Activated T-cell treated with anti-CD3 and anti-CD28 coated beads, Interleukin-2, amount 50 U/mL, for 4 hours (primary cell): ENCODE measurements at places on chromosomes 4 and X.

- no peak for DNase-seq
Measured at GRCh38 chrX:48942895-48943294, 14.5 kb downstream of the OTUD5 start.

DNA sequence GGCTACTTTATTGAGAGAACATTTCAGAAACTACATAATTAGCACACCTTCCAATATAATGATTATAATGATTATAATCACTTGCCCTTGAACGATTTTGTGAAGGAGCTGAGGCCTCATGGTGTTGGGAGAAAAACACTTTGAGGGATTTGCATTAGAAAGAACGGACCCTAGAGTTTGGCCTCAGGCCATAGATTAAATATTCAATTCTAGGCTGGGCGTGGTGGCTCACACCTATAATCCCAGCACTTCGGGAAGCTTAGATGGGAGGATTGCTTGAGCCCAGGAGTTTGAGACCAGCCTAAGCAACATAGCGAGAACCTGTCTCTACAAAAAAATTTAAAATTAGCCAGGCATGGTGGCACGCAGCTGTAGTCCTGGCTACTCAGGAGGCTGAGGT, 12.9 kb upstream of the PRKG2 start:
- DNase-seq: no peak

DNA sequence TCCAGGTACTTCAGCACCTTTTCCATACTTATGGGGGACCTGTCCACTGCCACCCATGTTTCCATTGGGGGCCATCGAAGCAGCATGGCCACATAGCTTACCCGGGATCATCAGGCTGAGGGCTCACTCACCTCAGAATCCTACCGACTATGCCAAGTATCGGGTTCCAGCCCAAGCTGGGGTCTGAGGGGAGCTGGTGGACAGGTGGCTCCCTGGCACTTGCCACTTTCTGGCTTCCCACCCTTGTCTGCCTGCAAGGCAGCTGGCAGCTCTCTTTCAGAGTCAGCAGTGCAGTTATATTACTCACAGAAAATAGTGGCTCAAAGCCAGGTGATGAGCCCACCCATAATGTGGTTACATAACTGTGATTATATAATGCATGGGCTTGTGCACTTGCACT, 1153.8 kb downstream of the STIM2 start:
- no peak for DNase-seq

DNA sequence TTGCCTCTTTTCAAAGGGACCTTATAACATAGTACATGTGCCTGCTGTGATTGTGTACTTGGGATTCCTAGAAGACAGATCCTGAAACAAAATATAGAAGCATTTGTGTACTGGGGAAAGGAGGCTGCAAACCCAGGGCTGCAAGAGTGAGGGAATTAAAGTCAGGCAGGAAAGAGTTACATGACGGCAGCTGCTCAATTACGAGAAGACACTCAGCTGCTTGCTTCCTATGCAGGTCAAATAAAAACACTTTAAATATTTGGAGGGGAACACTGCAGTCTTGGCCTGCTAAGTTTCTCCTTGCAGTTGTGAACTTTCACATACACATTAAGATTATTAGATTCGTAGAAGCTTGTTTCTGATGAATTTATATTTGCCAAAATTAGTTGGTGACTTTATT, 191.9 kb upstream of the CXCL13 start:
- no peak for DNase-seq

GRCh38 chrX:112786076-112786475, 54.6 kb downstream of the AMOT start:
- no peak for DNase-seq

GRCh38 chr4:16524911-16525554, 298.8 kb upstream of the TAPT1 start:
- no peak for DNase-seq

DNA sequence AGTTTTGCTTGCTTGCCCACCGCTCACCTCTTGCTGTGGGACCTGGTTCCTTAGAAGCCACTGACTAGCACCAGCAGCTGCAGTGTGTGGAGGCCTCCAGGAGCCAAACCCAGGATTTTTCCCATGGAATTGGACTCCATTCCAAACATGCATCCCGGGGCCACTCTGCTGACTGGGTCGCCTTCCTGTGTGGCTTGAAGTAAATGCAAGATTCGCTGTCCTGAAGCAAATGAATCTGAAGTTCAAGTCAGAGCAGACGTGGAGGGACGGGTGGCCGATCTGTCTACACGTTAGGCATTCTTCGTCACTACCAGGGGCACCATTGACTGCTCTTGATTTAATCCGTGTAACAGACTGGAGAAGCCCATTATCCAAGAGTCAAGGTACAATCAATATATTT, 109.0 kb downstream of the SHOX start:
- no peak for DNase-seq

- DNase-seq: peak; percentile 40
Measured at GRCh38 chrX:155048977-155049619, 21.8 kb downstream of the CMC4 start.

DNA sequence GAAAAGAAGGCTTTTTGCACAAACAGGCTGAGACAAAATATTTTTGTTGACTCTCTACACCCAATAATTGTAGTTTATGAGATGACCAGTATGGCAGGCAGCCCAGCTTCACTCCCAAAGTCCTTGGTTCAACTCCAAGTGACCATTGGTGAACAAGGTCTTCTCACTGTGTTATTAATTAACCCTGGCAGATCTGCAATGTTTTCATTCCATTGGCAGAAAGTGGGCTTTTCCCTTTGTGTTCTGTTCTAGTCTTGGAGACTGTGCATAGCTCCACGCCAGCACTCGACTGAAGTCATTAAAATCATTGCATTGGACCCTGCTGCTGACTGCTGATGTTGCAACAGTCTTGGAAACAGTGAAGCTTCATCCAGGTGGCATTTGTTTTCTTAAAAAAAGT, 277.3 kb upstream of the HAND2 start:
- DNase-seq: no peak

DNA sequence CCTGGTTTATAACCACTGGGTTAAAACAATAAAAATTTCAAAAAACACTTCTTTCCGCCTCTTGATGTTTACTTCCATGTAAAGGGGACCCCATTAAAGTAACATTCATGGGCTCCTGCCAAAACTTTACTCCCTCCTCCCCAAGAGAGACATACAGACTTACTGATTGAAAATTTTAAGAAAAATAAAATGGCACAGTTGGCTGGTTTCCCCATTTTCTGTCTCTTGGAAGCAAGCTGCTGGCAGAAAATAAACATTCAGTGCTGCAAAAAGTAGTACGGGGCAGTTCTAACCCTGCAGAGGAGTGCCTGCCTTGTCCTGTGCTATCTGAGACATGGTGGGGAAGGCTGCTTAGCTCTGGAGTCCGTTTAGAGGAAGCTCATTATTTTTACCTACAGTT, 187.3 kb upstream of the INTU start:
- DNase-seq: no peak

DNA sequence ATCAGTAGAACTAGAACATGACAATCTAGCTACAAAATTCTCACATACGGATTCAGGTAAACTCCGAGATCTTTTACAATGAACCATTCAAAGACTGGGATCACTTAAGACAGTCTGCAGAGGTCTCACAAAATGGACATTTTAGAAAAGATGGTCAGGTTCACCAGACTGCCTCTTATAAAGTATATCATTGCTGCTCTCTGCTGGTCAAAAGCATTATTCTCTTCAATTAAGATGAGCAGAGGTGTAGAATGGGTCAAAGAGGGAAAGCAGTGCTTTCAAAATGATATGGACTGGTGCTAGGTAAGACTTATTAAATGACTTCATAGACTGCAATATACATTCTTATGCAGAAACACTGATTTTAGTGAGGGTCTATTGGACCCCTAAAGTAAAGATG, 434.7 kb downstream of the PACRGL start:
- no peak for DNase-seq

DNA sequence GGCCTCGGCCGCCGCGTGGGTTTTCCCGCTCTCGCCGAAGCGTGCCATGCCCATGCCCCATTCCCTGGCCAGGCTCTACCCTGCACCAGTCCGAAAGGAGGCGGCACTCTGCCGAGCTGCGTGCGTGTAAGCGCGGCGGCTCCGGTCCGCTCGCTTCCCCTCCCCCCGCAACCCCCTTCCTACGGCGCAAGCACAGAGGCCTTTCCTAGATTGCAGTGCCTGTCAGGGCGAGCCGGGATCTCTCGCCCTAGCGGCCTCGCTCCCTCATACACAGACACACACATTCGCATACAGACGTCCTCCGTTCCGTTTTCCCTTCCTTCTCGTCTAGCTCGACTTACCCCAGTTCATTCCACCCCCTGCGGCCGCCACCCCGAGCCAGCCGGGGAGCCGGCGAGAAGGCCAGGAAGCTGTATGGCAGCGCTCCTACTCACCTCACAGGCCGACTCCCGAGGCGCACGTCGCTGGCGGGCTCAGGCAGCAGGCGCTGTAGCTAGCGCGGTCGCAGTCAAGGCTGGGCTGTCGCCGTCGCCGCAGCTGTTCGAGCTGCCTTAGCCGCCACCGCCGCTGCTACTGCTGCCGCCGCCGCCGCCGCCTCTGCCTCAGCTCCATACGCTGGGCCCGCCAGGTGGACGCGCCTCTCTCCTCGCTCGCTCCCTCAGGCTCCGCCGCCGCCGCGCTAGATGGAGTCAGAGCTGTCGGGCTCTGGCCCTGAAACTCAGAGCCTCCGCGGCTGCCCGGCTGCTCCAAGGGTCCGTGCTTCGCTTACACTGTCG, 615 bp downstream of the NEXMIF start:
- DNase-seq: no peak

GRCh38 chr4:40976343-40976742, 226.6 kb downstream of the NSUN7 start:
- DNase-seq: no peak

- no peak for DNase-seq
Measured at GRCh38 chrX:681989-682388, 51.4 kb downstream of the SHOX start.

GRCh38 chr4:163895378-163896005, 401.0 kb downstream of the TMA16 start:
- no peak for DNase-seq

- DNase-seq: no peak
Measured at GRCh38 chrX:30241724-30242415, at the start of gene MAGEB4. Gene MAGEB4, plus strand, starts transcription at chrX:30242000. Its CDS starts 136 bp downstream, at chrX:30242136.

DNA sequence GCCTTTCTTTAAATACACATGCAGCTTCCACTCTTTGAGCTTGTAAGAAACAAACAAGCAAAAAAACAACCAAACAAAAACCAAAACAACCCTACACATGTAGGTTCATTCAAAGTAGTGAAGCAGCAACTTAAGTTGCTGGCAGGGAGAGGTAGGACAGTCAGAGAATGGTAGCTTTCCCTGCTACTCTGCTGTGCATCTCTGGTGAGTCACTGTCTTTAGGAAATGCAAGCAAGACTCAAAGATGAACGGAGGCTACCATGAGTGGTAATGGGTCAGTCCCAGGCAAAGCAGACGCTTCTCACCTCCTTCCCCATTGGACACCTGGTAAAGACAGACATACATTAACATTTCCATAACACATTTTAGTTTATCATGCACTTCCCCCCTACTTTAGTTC, 43.2 kb downstream of the PGRMC2 start:
- no peak for DNase-seq

DNA sequence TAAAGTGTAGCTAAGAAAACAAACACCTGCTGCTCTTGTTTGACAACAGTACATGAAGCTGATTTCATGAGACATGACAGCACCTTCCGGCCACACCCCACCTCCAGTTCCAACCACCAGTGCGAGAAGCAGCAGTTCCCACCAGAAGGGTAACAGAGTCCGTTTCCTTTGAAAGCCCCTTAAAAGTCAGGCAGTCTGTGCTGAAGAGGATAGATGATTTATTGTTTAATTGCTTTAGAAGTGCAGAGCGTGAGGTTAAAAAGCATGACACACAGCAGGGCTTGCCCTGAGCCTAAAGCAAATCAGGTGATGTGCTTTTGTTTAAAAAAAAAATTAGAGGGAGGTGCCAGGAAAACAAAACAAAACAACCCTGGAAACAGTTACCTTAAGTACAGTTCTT, 82.6 kb downstream of the HADH start:
- DNase-seq: peak; percentile 57

- DNase-seq: no peak
Measured at GRCh38 chr4:26905172-26905571, 44.5 kb downstream of the STIM2 start.

DNA sequence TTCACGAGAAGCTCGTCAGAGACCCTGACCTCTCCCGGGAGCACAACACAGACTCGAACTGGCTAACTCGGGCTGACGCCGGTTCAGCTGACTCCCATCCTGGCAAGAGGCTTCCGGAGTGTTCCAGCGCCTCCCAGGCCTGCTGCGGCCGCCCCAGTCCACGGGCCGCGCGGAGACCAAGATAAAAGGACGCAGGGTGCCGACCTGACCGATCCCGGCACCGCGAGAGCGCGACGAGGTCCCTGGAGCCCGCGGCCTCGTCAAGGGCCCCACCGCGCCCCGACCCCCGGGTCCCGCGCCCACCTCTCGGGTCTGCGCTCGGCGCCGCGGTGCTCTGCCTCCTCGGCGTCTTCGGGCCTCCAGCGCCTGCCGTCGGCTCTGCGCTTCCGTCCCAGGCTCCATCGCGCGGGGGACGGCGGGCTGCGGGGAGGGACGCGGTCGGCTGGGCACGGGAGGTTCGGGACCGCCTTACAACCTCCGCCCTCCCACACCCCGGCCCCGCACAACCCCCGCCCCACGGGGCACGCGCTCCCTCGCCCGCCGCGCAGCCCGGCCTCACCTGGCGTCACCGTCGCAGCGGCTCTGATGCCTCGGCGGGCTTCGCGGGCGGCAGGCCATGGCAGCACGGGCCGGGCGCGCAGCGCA, 426 bp downstream of the SLBP start:
- DNase-seq: no peak

DNA sequence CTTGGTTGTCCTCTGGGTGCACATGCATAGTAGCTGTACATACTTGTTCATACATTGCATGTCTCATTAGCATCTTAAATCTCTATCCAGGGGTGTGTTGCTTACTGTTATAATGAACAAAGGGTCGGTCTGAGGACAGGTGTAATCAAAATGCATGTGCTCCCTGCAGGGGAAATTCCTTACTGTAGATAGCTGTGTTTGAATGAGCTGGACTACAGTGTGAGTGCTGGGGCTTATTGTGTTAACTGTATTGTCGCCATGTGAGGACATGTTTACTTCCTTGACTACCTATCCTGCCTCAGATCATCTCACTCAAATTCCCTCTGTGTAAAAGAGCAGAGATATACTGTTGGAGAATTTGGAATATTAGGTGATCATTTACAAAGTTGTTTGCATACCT, 98.7 kb downstream of the KLHL34 start:
- DNase-seq: no peak

GRCh38 chr4:127007305-127007704, 625.5 kb upstream of the INTU start:
- DNase-seq: no peak

- DNase-seq: no peak
Measured at GRCh38 chr4:100391863-100392262, 126.0 kb downstream of the EMCN start.

GRCh38 chrX:20139966-20140365, 1.7 kb downstream of the EIF1AX start:
- no peak for DNase-seq
